ENCODE measurements at places on chromosomes 2 and 18.

GRCh38 chr2:12264146-12264545 is 452.6 kb upstream of the TRIB2 start:
- no peak for DNase-seq

GRCh38 chr2:14826518-14826917 is 194.0 kb downstream of the LRATD1 start:
- no peak for DNase-seq

DNA sequence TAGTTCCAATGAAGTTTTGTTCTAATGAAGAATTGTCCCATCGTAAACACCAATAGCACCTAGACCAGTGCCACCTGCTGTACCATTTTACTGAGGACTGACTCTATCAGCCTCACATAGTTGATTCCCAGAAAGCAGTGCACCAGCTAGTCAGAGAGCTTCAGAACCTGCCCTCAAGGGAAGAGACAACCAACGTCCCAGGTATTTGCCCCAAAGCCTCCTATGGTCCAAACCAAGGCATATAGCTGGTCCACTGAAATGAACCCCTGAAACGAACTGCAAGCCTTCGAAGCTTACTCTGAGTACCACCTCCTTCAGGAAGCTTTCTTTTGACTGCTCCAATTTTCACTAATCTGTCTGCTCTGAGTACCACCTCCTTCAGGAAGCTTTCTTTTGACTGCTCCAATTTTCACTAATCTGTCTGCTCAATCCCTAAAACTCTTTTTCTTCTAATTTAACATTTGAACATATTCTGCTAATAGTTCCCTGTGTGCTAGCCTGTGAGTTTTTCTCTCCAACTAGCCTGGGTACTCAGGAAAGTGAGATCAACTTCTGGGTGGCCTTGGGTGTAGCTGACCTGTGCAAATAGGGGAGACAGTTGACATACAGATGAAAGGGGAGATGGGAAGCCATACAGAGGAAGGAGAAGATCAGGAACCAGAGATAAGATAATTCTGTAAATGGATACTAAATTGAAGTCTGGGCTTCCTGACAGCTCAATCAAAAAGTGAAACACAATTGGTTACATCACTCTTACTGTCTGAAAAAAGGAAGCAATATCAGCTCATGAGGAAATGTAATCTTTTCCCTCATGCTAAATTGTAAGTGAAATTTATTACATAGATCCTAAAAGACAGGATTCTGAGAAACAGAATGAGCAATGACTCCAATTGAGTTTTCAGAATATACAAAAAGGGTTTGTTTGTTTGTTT is 33.5 kb upstream of the EML4 start:
- no peak for DNase-seq

- DNase-seq: no peak
Measured at GRCh38 chr2:52144590-52144989, 1112.7 kb upstream of the NRXN1 start.

- peak; percentile 64 for DNase-seq
Measured at GRCh38 chr2:117856415-117857210, 42.1 kb downstream of the DDX18 start.

DNA sequence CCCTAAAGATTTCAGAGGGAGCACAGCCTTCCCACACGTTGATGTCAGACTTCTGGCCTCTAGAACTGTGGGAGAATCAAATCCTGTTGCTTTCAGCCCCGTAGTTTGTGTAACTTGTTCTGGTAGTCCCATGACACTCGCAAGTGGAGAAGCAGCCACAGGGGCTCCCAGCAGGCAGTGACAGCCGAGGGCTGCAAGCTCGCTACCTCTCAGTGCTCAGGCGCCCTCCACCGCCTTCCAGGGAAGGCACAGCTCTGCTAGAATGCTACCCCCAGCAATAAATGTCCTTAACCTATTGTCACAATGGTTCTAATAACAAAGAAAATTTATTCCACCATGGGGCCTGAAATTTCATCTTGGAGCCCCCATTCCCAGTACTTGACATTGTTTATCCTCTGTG is 143.1 kb upstream of the ZNF236 start:
- DNase-seq: no peak

GRCh38 chr2:211367711-211368110 is 811.3 kb downstream of the CPS1 start:
- peak; percentile 2 for DNase-seq

DNA sequence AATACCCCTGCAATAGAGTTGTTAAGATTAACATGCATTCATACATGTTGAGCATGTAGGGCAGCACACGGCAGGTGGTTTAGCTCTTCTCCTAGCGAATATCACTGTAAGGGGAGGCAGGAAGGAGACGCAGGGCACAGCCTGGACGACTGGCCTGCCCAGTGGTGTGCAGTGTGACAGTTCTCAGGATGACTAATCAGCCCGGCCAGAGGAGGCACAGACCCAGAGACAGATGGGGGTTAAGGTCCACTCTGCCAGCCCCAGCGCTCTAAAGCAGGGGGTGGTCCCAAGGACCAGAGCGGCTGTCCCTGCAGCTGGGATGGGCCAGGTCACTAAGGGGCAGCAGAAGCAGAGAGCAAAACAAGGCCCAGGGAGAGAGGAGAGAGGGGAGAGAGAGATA is 63.7 kb downstream of the RNF152 start:
- DNase-seq: no peak

DNA sequence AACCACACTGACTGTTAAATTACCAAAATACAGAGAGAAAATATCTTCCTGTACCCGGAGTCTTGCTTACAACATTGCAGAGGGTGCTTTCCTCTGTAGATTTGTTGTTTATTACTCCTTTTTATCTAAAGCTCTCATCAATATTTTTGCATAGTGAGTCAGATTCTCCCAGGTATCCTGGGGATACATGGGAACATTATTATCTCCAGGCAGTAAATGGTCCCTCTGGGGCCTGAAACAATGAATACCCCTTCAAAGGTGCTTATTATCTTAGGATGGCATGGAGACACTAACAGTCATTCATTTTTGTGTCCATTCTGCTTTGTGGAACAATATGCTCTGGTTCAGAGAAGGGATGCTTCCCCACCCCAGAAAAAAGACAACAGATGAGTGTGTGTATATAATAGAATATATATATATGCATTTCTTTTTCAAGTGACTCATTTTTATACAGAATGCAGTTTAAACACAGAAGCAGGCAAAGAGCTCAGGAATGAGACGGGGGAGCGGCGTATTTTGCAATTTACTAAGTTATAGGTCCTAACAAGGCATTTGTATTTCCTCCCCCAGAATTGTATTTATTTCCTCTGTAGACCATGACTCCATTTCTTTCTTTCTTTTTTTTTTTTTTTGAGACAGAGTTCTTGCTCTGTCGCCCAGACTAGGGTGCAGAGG is 424.8 kb upstream of the ZEB2 start:
- DNase-seq: no peak

- no peak for DNase-seq
Measured at GRCh38 chr2:142582317-142582716, 295.1 kb upstream of the KYNU start.

GRCh38 chr2:118874324-118874723 is 26.9 kb upstream of the EN1 start:
- no peak for DNase-seq

- DNase-seq: no peak
Measured at GRCh38 chr2:240585101-240585500, 1.4 kb upstream of the CAPN10 start.

DNA sequence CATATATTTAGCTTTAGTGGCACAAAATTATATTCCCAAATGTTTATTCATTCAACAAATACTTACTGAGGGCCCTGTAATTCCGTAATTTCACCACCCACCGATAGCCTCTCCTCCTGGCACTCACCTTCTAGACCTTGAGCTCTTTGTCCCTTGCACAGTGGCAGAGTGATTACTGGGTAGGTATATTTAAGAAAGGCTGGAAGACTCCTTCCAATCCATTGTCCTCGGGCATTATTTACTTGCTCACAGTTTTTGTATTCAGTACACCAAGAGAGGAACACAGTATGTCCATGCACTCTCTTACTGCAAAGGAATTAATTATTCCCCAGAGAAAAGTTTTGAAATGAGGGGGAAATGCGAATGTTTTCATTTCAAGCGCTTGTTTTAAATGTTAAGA is 1.1 kb upstream of the CDCA7 start:
- DNase-seq: no peak

- no peak for DNase-seq
Measured at GRCh38 chr2:88210132-88211002, 40.2 kb downstream of the THNSL2 start.

- peak; percentile 13 for DNase-seq
Measured at GRCh38 chr18:51196118-51196810, 1.2 kb downstream of the MEX3C start.

- DNase-seq: no peak
Measured at GRCh38 chr18:8975624-8976023, 126.9 kb upstream of the NDUFV2 start.

DNA sequence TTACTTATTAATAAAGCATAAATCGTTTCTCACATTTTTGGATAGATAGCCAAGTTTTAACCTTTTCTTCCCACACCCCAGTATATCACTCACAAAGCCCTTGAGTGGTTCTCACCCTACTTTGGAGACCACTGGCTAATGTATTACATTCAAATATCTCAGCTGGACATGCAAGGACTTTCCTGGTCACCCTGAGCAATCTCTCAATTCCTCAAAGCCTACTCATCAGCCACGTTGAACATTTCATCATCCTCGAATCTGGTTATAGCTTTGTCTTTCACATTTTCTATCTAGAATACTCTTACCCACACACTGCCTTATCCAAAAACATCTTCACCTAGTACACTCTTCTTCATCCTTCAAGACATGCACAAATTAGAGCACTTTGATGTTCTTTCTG is 71.1 kb upstream of the MAPRE2 start:
- no peak for DNase-seq

GRCh38 chr2:127233710-127234109 is 13.6 kb upstream of the CYP27C1 start:
- DNase-seq: no peak

- DNase-seq: no peak
Measured at GRCh38 chr18:52459890-52460289, 119.9 kb downstream of the DCC start.

GRCh38 chr2:11305958-11306357 is 38.5 kb downstream of the ROCK2 start:
- peak; percentile 91 for DNase-seq

DNA sequence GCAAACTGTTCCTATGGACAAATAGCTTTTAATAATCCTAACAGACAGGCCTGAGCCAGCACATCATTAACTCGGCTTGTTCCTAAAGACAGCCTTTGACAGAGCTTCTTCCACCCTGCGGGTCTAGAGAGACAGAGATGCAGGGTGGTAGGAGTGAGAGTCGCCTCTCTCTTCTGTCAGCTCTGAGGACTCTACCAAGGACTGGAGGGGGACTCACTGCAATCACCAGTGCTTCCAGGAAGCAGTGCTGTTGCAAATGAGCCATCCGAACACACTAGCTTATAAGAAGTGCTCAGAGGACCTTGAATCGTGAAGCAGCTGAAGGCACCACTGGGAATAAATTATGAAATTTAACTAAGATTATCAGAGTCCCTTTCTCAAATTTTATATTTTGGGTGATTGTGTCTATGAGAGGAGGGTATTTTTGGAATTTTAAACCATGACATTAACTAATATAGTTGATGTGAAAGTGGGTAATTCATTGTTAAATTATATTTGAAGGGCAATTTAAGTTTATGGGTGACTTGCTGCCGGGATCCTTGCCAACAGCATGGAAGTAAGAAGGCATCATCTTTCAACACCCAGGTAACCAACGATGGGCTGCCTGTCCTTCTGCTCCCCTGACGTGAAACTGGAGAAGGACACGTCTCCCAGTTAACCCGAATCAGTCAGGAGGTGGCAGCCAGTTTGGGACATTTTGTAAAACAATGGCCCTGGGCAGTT is 43.6 kb upstream of the PXDN start:
- DNase-seq: no peak

DNA sequence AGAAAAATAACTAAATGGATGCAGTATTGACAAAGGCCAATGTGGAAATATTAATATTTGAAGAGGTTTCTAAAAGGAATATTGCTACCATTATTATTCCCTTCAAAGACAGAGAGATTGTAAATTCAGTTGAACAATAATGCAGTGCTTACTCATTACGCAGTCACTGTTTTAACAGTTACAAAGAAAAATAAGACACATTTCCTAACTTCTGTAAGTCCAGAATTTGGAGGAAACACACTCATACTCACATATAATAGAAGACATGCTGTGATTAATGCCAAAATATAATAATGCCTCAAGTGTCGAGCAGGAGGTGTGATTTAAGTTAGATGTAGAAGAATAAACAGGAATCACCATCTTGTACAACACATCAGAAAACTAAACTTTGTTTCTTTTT is 389.2 kb downstream of the FBXO15 start:
- peak; percentile 13 for DNase-seq

DNA sequence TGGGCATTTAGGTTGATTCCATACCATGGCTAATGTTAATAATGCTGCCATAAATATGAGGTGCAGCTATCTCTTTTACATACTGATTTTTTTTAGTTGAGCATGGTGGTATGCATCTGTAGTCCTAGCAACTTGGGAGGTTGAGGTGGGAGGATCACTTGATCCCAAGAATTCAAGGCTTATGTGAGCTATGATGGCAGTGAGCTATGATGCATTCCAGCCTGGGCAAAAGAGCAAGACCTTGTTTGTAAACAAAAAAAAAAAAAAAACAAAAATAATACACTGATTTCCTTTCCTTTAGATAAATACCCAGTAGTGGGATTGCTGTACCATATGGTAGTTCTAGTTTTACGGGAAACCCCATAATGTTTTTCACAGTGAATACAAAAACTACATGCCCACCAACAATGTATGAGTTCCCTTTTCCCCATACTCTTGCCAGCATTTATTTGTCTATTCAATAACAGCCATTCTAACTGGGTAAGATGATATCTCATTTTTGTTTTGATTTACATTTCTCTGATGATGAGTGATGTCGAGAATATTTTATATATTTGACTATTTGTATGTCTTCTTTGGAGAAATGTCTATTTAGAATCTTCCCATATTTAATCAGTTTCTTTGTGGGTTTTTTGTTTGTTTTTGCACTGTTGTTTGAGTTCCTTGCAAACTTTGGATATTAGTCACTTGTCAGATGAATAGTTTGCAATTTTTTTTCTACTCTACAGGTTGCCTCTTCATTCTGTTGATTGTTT is 281.0 kb upstream of the KYNU start:
- DNase-seq: no peak

- DNase-seq: no peak
Measured at GRCh38 chr18:3262234-3263131, 550 bp downstream of the MYL12B start.

DNA sequence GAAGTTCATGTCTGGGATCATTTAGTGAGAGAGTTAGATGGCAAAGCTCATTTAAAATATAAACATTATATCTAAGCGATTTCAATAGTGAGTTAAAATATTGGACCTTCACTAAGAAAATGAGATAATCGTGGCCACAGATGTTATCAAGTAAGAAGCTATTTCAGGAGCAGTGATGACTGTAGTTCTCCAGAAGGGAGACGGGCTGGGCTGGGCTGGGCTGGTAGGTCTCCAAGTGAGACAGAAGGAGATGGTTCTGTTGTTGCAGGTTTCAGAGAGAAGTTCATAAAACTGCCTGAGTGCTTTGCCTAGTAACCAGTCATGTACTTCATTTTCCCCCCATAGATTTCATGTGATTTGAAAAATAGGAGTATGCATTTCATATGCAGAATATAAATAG is 130.1 kb upstream of the DAPL1 start:
- DNase-seq: no peak

Data from stromal cell of bone marrow (primary cell).